ENCODE measurements at places on chromosomes 7 and 10.

DNA sequence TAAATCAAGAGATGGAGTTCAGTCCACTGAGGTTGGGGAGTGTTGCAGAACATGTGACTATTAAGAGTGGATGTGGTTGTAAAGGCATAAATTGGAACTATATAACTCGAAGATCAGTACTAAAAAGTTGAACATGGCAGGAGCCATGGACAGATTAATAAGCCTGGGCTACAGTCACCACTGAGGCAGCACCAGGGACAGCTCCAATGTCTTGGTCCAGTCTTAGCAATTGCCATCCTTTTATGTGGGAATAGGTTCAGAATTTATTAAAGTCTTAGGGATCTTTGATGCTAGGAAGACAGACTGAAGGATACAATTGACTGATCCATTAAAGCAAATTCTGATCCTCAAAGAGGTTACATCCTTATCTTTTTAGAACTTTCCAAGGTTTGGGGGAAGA, 156.6 kb downstream of the ADRA2A start:
- no peaks in the 10 kb centered on the region for H3K36me3 ChIP-seq
- H3K27me3 ChIP-seq, result no peaks in the 10 kb centered on the region
- H3K27ac ChIP-seq, result no peak overlapping the region
- no peak overlapping the region for H3K4me3 ChIP-seq

GRCh38 chr7:113796557-113796956, 122.3 kb downstream of the PPP1R3A start:
- no peaks in the 10 kb centered on the region for H3K36me3 ChIP-seq
- no peaks in the 10 kb centered on the region for H3K4me1 ChIP-seq
- no peaks in the 10 kb centered on the region for H3K27me3 ChIP-seq
- DNase-seq, result no peak

DNA sequence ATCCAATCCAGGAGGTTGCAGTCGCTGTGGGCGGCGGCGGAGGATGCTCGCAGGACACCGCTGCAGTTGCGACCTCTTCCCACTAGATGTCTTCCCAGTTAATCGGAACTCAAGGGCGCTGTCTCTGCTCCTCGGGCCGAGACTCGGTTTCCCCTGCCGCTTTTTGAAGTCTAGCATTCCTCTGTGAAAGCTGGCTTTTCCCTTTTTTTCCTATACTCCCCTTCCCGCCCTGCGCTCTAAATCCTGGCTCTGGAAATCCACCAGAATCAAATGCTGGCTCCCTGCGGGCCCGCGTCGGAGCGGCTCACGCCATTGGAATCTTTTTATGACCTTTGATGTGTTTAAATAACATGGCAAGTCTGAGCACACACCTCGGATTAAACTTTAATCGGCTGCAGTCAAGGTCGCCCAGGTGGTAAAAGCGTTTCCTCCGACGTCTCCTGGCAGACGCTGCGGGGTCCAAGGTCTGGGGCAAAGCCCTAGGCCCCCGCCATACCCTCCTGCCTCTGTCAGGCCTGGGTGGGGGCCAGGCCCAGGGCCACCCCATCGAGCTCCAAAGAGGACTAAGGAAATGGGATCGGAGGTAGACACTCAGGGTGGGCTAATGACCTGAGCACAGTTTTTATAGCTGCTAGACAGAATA, 10.7 kb upstream of the HOXA13 start:
- peaks cover 98% of the 10 kb centered on the region for H3K27me3 ChIP-seq
- peaks cover 15% of the 10 kb centered on the region for H3K4me1 ChIP-seq
- no peak overlapping the region for H3K4me3 ChIP-seq
- no peak overlapping the region for H3K27ac ChIP-seq
- no peaks in the 10 kb centered on the region for H3K36me3 ChIP-seq

DNA sequence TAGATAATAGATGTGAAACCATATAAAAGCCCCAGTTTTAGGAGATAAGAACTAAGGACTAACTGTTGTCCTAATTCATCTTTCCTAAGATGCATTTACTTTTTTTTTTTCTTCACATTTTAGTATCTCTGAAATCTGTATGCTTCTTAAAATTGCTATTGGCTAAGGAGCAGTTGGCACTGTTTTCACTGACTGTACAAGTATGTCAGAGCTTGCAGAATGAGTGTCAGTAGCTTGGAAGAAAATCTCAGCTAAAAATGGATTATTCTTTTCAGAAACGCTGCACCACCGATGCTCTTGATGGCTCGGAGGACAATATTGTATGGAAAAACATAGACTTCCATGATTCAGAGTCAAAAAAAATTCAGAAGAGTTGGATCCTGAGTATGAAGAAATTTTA, 91.1 kb upstream of the DNAJB12 start:
- H3K36me3 ChIP-seq, result no peaks in the 10 kb centered on the region
- no peak for DNase-seq
- no peaks in the 10 kb centered on the region for H3K27me3 ChIP-seq
- no peak overlapping the region for H3K27ac ChIP-seq

GRCh38 chr7:141511676-141512396, 39.4 kb upstream of the AGK start:
- peaks cover 10% of the 10 kb centered on the region for H3K27me3 ChIP-seq
- peak overlapping the region; percentile 46 for H3K4me3 ChIP-seq

GRCh38 chr10:6871128-6871527, 291.1 kb upstream of the PRKCQ start:
- no peaks in the 10 kb centered on the region for H3K27me3 ChIP-seq
- no peaks in the 10 kb centered on the region for H3K4me1 ChIP-seq
- H3K4me3 ChIP-seq, result no peak overlapping the region
- H3K27ac ChIP-seq, result no peak overlapping the region
- no peak for DNase-seq
- no peaks in the 10 kb centered on the region for H3K36me3 ChIP-seq

- H3K4me1 ChIP-seq, result no peaks in the 10 kb centered on the region
- H3K4me3 ChIP-seq, result peak overlapping the region; percentile 35
- DNase-seq, result no peak
These were observed 167.7 kb upstream of the ADO start for GRCh38 chr10:62636825-62637248.

- no peaks in the 10 kb centered on the region for H3K27me3 ChIP-seq
- no peaks in the 10 kb centered on the region for H3K4me1 ChIP-seq
- no peak overlapping the region for H3K4me3 ChIP-seq
These were observed 236.6 kb upstream of the GRB10 start for GRCh38 chr7:51019191-51019844.

DNA sequence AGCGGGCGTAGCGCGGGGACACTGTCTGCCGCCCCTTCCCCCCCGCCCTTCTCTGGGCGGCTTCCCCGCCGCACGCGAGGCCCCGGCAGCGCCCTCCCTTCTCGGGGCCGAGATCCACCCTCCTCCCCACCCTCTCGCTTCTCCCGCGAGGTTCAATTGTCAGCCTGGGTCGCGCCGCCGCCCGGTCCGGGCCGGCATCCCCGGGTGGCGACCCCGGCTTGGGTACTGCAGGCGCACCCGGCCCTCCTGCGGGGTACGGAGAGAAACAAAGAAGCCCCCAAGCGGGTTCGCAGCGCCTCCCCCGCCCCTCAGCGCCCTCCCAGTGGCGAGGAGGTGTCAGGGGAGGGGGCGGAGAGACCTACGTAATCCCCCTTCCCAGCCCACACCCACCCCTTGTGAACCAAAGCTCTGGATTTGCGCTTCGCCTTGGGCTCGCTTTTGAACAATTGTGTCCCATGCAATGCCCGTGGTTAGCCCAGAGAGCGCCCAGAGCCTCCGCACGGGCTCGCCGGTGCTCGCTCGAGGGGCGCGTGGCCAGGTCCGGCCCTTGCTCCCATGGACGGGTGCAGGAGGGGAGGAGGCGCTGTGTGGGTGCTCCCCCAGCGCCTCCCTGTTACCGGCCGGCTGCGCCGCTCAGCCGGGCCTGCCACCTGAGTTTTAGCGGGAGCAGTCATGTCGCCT, 634 bp downstream of the HECW1 start:
- H3K36me3 ChIP-seq, result no peaks in the 10 kb centered on the region
- peaks cover 95% of the 10 kb centered on the region for H3K27me3 ChIP-seq
- DNase-seq, result peak; percentile 20
- no peak overlapping the region for H3K27ac ChIP-seq
- peak overlapping the region; percentile 42 for H3K4me3 ChIP-seq

- peaks cover 3% of the 10 kb centered on the region for H3K36me3 ChIP-seq
- no peak for DNase-seq
- H3K4me1 ChIP-seq, result no peaks in the 10 kb centered on the region
- H3K4me3 ChIP-seq, result no peak overlapping the region
- no peaks in the 10 kb centered on the region for H3K27me3 ChIP-seq
These were observed 35.2 kb downstream of the POR start for GRCh38 chr7:75950111-75950681.

DNA sequence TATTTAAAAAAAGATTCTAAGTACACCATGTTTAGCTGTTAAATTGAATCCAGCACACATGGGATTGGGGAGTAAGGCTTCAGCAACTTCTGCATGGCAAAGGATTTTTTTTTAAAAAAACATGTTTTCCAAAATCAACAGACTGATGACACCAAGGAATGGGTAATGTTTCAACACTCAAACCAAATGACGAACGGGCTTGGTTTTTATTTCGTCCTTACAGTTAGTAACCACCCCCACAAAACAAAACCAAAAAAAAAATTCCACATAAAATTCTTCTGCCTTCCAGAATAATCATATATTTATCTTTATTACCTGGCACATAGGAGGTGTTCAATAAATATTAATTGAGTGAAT, 45.7 kb downstream of the ICA1 start:
- no peak overlapping the region for H3K4me3 ChIP-seq
- H3K27ac ChIP-seq, result no peak overlapping the region
- peaks cover 26% of the 10 kb centered on the region for H3K36me3 ChIP-seq
- no peaks in the 10 kb centered on the region for H3K27me3 ChIP-seq
- peaks cover 18% of the 10 kb centered on the region for H3K4me1 ChIP-seq
- no peak for DNase-seq

DNA sequence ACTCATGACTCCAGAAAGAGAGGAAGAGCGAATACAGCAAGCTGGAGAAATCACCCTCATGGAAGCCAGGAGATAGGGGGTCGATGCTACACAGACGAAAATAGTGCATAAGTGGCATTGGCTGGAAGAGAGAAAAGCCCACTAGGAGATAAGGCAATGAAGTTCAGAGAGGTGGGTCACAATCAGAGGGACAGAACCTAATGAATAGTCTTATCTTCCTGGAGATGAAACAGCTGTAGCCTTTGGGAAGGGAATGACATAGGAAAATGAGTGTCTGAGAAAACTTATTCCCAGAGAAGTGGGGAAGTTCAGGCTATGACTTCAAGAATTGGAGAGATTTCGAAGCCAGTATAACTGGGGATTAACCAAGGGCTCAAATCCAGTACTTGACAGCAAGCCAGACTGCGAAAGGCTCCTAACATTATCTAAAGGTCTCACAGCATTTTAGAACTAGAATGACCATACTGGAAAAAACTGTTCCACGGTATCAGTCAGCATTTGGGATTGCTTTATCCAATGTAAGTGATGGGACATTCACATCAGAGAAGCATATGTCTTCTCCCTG, 211.1 kb downstream of the ZNF365 start:
- H3K27me3 ChIP-seq, result no peaks in the 10 kb centered on the region
- peaks cover 34% of the 10 kb centered on the region for H3K4me1 ChIP-seq
- no peaks in the 10 kb centered on the region for H3K36me3 ChIP-seq
- no peak for DNase-seq

DNA sequence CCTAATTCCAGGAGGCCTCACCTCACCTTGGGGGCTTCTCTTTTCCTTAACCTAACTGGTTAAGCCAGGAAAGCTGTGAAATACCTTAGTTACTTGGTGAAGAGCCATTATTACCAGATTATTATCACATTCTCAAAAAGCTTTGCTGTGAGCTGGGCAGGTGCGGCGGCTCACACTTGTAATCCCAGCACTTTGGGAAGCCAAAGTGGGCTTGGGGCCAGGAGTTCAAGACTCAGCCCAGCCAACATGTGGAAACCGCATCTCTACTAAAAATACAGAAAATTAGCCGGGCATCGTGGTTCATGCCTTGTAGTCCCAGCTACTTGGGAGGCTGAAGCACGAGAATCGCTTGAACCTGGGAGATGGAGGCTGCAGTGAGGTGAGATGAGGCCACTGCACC, 102.4 kb upstream of the KLF6 start:
- H3K27ac ChIP-seq, result peak overlapping the region; percentile 80
- no peak for DNase-seq
- H3K4me3 ChIP-seq, result no peak overlapping the region
- H3K4me1 ChIP-seq, result peaks cover 27% of the 10 kb centered on the region
- no peaks in the 10 kb centered on the region for H3K27me3 ChIP-seq
- H3K36me3 ChIP-seq, result no peaks in the 10 kb centered on the region

DNA sequence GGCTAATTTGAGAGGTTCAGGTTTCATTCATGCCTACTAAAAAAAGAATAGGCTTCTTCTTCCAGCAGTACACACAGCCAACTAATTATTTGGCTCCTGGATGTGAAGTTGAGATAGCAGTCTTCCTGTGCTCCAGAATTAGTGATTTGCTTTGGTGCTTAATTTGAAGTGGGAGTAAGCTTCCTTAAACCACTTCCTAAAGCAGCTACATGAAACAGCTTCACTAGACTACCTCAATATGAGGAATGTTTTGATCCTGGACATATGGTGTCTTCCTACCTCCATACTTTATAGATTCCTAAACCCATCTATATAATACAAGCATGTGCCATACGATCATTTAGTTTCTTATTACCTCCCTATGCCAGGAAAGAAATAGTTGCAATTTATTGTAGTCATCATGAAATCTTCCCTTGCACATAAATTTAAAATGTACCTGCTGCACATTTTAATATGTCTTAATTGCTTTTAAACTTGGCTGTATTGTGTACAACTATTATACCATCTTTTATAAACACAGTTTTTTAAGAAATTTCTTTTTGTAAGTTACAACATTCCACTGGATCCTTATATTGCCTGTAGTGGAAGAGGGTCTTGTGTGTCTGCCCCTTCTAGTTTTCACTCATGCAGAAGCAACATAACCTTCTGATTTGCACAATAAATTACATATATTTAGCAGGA, 8.6 kb downstream of the VIM start:
- DNase-seq, result no peak
- H3K27me3 ChIP-seq, result no peaks in the 10 kb centered on the region
- peaks cover 8% of the 10 kb centered on the region for H3K36me3 ChIP-seq
- no peak overlapping the region for H3K27ac ChIP-seq
- H3K4me1 ChIP-seq, result peaks cover 48% of the 10 kb centered on the region

- DNase-seq, result no peak
- no peak overlapping the region for H3K27ac ChIP-seq
- no peaks in the 10 kb centered on the region for H3K4me1 ChIP-seq
- H3K27me3 ChIP-seq, result no peaks in the 10 kb centered on the region
- no peaks in the 10 kb centered on the region for H3K36me3 ChIP-seq
These were observed 52.2 kb downstream of the GPAM start for GRCh38 chr10:112131346-112131745.

- peaks cover 39% of the 10 kb centered on the region for H3K4me1 ChIP-seq
- H3K27me3 ChIP-seq, result no peaks in the 10 kb centered on the region
- DNase-seq, result no peak
- H3K4me3 ChIP-seq, result no peak overlapping the region
- H3K36me3 ChIP-seq, result no peaks in the 10 kb centered on the region
These were observed 21.7 kb downstream of the AQP1 start for GRCh38 chr7:30933124-30933974.

DNA sequence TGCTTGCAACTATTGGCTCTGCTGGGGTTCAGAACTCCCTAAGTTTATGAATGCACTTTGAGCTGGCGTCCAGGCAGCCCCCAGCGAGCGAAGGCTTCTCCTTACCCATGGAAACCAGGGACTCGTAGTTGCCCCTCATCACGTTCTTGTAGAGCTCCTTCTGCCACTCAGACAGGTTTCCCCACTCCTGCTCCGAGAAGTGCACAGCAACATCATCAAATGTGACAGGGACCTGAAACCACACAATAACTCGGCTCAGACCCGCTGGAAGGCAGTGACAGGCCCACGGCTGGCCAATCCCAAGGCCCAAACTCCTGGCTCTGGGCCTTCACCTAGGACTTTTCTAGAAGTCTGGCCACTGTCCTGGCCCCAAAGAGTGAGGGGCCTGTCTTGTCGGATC, 6.9 kb downstream of the ZNF777 start:
- H3K27me3 ChIP-seq, result no peaks in the 10 kb centered on the region
- no peak for DNase-seq
- no peak overlapping the region for H3K4me3 ChIP-seq
- peaks cover 80% of the 10 kb centered on the region for H3K36me3 ChIP-seq
- H3K27ac ChIP-seq, result no peak overlapping the region
